ENCODE measurements at places on chromosomes 7 and 10. TPM values are rescaled to one million over a fixed set of nuclear protein-coding genes. Genes with fewer than 3 reads are reported as not detected.

Gene MRC1
- total RNA-seq, result 151 TPM

Gene OR2A1
- not detected for total RNA-seq

Gene ASIC3
- total RNA-seq, result 3.3 TPM

Gene ANKRD7
- 0.77 TPM for total RNA-seq

Gene SLC26A4
- total RNA-seq, result 0.33 TPM

Gene AGR2
- not detected for total RNA-seq

Gene ABCA13
- total RNA-seq, result 2.6 TPM

Gene POU6F2
- not detected for total RNA-seq

Gene NME8
- 4.0 TPM for total RNA-seq

Gene SMURF1
- 26.0 TPM for total RNA-seq

Gene UROS
- 39.2 TPM for total RNA-seq

Gene LOXL4
- total RNA-seq, result 2.6 TPM

Gene TRIM50
- 0.46 TPM for total RNA-seq

Gene PTTG1IP2
- not detected for total RNA-seq
